ENCODE measurements at places on chromosomes 1 and 21. TPM values are rescaled to one million over a fixed set of nuclear protein-coding genes. Genes with fewer than 3 reads are reported as not detected.

The ZNF496 gene
- 16.2 TPM for total RNA-seq

The SGIP1 gene
- not detected for total RNA-seq

The ITLN1 gene
- not detected for total RNA-seq

The PDZK1 gene
- total RNA-seq = 0.77 TPM

The OR2T33 gene
- total RNA-seq = not detected

The DCST1 gene
- not detected for total RNA-seq

The PDE4DIP gene
- total RNA-seq = 6.6 TPM

The DNAH14 gene
- total RNA-seq = 14.3 TPM

The PTGS2 gene
- 6.6 TPM for total RNA-seq

The BCAN gene
- total RNA-seq = not detected

The RNF186 gene
- total RNA-seq = not detected

The TTC22 gene
- not detected for total RNA-seq

The TSPEAR gene
- not detected for total RNA-seq

The RSPO1 gene
- total RNA-seq = 0.09 TPM

The KCNH1 gene
- 3.5 TPM for total RNA-seq

The C1orf185 gene
- total RNA-seq = not detected

The KCNJ6 gene
- 3.0 TPM for total RNA-seq

The IL23R gene
- total RNA-seq = not detected

The FCRL5 gene
- total RNA-seq = not detected

The LRRC8B gene
- 4.0 TPM for total RNA-seq

The CHIA gene
- not detected for total RNA-seq

The TLCD4 gene
- total RNA-seq = 10.6 TPM

The RNF187 gene
- 84.4 TPM for total RNA-seq

The FCAMR gene
- total RNA-seq = not detected

Data from A549 treated with CORT108297 at 1 μM for 4 hours (cell line).